ENCODE measurements at places on chromosomes 3 and 15.

GRCh38 chr3:125257536-125257935 is 45.0 kb upstream of the SLC12A8 start:
- no peak for DNase-seq

- no peak for DNase-seq
Observed at GRCh38 chr3:80559701-80560100, 791.9 kb upstream of the ROBO1 start.

DNA sequence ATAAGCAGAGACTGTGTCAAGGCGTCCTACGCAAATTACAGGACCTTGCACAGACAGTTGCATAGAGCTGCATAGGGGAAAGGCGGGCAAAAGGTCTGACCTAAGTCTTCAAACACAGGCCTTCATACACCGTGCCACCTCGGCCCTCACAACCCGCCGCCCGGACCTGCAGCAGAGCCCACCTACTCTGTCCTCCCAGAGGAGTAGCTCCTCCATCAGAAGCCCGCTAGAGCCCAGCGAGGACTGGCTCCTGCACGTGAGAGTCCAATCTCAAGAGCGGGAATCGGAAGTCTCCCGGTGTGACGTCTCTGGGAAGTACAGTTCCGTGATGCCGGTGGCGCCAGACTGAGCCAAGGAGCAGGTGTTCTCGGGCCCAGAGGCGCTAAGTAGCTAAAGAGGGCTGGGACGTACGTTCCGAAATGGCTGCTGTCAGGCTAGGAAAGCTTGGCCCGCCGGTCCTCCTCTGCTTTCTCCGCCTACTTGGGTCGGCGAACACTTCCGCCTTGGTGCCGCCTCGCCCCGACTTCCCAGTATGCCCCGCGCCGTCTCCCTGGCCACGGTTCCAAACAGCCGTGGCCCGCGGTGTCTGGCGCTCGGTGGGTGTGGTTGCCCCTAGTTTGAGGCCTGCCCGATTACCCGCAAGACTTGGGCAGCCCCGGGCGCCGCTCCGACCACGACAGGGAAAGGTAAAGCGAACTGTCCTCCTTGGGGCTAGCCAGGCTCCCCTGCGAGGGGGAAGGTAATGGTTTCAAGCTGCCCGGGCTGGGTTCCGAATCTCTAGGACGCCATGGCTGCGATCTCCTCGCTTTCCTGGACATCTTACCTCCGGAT is at the start of the genes ASTE1 and NEK11:
Gene ASTE1, minus strand, starts transcription at position 505 of the 831 bp plus-strand sequence. CDS start 1,519 bp downstream, outside the sequence.
Gene NEK11, plus strand, starts transcription at position 557 of the 831 bp plus-strand sequence. CDS start 2,832 bp downstream, outside the sequence.
- peak; percentile 84 for DNase-seq

GRCh38 chr3:14935592-14936345 is 11.6 kb upstream of the NR2C2 start:
- no peak for DNase-seq

- DNase-seq = no peak
Observed at GRCh38 chr3:26100176-26100575, 310.3 kb downstream of the OXSM start.

DNA sequence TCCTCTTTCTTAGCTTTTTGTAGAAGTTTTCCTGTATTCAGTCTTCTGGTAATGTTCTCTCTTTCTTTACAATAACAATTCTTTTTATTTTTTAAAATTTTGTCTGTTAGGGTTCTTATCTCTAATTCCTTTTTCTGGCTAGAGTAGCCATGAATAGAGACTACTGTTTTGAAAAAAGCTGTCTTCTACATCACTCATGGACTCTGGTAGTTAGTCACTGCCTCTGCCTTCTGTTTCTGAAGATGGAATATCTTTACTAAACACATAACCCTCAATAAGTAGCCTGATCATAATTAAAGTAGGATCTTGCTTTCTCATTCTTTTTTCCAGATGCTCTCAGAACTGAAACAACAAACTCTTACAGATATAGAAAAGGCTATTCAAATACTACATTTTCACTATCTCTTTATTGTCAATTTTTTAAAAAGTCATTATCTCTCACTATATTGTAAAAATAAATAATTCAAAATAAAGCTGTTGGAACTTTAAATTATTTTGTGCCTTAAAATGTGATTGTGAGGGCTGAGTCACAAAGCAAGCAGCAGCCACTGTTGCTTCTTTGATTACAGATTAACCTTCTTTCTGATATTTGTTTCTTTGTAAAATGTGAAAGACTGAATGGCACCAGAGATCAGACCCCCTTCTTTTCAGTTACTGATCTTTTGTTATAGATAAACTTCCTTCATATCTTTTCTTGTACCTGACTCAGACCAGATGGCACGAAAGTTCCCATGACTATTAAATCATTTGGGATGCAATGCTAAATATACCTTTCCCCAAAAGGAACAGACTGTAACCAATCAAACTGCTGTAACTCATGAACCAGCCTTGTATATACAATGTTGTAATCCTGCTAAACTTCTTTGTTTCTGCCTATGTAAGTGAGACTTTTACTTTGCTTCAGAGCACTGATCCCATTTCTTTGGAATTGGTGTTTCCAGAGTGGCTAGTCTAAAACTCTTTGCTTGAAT is 1159.5 kb downstream of the IGSF11 start:
- no peak for DNase-seq
